HCT116 (cell line): ENCODE measurements at places on chromosomes 2 and 18. TPM values are rescaled to one million over a fixed set of nuclear protein-coding genes. Genes with fewer than 3 reads are reported as not detected.

The FZD7 gene
- 14.6 TPM for total RNA-seq

The ST8SIA5 gene
- total RNA-seq: 0.54 TPM

The NRP2 gene
- 1.2 TPM for total RNA-seq

The ASAP2 gene
- 16.5 TPM for total RNA-seq

The CD302 gene
- total RNA-seq: 0.15 TPM
